Stimulated activated CD8-positive, alpha-beta memory T cell treated with anti-CD3 and anti-CD28 coated beads, Interleukin-12 subunit alpha, Interleukin-12 subunit beta, amount 100 ng/mL, for 4 hours (primary cell): ENCODE measurements at places on chromosomes 7 and 10.

DNA sequence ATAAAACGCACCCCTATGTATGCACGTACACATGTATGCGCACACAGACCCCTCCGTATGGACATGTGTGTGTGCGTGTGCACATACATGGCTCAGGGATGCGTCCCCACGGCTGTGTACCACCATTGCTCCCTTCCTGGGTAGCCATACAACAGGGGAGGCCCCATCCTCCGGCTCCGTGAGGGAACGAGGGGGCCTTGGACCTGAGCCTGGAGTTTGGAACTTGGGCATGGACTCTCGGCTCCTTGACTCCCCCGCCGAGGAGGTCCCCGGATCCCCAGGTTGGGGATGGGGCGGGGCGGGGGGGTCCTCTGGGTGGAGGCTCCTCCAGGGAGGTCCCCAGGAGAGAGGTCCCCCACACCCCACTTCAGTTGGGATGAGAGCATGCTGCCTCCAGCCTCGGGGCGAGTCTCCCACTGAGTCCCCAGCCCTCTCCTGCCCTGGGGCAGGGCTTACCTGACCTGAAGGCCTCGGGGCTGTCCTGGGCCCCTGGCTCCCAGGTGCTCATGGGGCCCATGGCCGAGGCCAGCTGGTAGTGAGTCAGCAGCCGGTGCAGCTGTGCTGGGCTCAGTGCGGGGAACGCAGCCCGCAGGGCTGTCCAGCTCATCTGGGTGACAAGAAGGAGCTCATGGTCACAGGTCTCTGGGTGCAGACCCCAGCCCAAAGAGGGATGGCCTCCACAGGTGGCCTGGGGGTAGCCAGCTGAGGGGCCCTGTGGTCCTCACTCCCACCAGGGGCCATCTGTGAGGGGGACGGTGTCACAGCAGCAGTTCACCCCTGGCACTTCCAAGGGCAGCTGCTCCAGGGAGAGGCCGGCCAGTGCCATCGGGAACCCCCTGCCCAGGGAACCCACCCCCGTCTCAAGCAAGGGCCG lies 29.9 kb downstream of the AP5Z1 start:
- no peak for DNase-seq

GRCh38 chr10:97713339-97713825 lies at the start of gene MARVELD1:
MARVELD1 (plus strand) TSS chr10:97713730; CDS start chr10:97713877, 147 bp downstream.
- no peak for DNase-seq

GRCh38 chr10:28558923-28559508 lies 26.1 kb downstream of the WAC start:
- DNase-seq, result no peak

- DNase-seq, result no peak
Measured at GRCh38 chr7:41699516-41699915, 3.4 kb downstream of the INHBA start.

- DNase-seq, result no peak
Measured at GRCh38 chr10:22655312-22655981, 58.9 kb downstream of the PIP4K2A start.

- DNase-seq, result no peak
Measured at GRCh38 chr7:117110480-117111315, 157.4 kb downstream of the ST7 start.

GRCh38 chr7:29360633-29361625 lies 166.4 kb downstream of the CHN2 start:
- DNase-seq, result no peak

- DNase-seq, result no peak
Measured at GRCh38 chr7:157525491-157525915, 188.7 kb downstream of the DNAJB6 start.
